ENCODE measurements at places on chromosomes 7 and 10.

DNA sequence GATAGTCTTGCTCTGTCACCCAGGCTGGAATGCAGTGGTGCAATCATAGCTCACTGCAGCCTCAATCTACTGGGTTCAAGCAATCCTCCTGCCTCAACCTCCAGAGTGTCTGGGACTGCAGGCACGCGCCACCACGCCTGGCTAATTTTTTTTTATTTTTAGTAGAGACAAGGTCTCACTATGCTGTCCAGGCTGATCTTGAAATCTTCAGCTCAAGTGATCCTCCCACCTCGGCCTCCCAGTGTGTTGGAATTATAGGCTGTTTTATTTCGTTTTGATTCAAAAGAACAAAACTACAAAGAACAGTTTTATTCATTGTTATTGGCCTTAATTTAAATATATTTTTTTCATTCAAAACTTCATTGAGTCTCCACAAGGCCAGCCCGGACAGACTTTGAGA, 109.8 kb upstream of the NFE2L3 start:
- no peak for DNase-seq

GRCh38 chr7:103140685-103141084, 8.2 kb downstream of the NAPEPLD start:
- DNase-seq = no peak

DNA sequence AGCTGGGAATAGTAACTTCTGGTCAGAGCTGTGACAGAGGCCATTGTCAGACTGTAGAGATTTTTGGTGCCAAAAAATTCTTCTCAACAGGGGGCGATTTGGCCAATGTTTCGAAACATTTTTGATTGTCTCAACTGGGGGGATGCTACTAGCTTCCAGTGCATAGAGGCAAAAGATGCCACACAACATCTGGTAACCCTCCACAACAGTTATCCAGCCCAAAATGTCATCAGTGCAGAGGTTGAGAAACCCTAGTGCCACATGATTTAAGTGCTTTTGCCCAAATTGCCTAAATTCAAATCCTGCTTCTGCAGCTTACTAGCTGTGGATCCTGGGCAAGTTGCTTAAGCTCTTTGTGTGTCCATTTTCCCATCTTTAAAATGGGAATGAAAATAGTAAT, 71.9 kb downstream of the FZD1 start:
- no peak for DNase-seq

DNA sequence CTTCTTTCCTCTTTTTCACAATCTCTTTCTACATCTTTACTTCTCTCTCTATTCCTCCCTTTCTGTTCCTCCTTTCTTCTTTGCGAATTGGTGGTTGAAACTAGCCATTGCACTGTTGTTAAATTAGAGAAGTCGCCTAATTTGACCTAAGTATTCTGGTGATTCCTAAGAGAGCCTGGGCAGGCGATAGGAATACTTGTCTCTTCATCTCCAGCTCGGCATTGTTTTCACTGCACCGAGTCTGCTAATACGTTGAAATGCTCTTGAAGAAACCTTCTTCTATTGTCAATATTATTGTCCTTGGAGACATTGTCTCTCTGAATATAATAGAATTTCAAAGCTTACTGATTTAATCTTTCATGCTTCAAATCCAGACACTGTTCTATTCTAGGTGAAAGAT, 31.7 kb downstream of the KCND2 start:
- no peak for DNase-seq

DNA sequence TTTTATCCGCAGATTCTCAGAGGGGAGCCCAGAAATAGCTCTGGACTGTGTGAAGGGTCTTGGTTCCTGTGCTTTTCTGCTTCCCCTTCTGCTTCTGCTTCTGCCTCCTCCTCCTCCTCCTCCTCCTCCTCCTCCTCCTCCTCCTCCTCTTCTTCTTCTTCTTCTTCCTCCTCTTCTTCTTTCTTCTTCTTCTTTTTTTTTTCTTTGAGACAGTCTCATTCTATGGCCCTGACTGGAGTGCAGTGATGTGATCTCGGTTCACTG, 11.6 kb downstream of the PDZD7 start:
- DNase-seq = no peak

DNA sequence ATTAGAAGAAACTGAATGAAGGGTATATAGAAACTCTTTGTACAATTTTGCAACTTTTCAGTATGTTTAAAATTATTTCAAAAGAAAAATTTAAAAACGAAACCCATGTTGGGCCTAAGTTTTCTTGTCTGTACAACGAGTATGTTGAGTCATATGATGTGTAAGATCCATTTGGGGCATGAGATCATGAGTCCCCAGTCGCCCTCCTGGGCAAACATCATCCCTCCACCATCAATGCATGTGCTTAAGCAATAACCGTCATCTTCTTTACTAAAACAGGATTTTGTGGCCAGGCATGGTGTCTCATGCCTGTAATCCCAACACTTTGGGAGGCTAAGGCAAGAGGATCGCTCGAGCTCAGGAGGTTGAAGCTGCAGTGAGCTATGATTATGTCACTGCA, 54.2 kb upstream of the CDCA7L start:
- DNase-seq = no peak

- DNase-seq = no peak
Observed at GRCh38 chr7:139899328-139899955, 70.4 kb downstream of the TBXAS1 start.

DNA sequence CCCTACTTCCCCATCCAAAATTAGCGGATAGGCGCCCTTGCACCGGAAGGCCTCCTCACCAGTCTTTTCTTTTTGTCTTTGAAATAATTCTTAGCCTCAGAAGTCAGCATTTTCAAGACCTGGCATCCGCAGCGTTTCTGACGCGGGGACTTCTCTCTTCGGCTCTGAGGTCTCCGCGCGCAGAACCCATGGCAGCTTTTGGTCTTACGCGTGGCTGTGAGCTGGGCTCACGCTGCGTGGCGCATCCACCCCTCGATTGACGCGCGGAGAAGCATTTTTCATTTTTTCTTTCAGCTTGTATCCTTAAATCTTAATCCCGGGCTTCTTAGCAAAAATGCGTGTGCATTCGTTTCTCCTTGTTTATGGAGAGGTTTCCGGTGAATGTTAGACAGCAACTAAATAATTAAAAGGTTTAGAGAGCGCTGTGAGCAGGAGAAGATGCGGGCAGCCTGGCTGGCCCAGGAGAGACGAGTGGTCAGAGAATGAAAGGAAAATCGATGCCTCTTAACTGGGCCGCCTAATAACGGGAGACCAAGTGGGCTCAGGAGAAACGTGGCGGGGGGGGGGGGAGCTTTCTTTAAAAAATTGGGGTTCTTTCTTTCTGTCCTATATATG, 2.0 kb upstream of the GATA3 start:
- no peak for DNase-seq

DNA sequence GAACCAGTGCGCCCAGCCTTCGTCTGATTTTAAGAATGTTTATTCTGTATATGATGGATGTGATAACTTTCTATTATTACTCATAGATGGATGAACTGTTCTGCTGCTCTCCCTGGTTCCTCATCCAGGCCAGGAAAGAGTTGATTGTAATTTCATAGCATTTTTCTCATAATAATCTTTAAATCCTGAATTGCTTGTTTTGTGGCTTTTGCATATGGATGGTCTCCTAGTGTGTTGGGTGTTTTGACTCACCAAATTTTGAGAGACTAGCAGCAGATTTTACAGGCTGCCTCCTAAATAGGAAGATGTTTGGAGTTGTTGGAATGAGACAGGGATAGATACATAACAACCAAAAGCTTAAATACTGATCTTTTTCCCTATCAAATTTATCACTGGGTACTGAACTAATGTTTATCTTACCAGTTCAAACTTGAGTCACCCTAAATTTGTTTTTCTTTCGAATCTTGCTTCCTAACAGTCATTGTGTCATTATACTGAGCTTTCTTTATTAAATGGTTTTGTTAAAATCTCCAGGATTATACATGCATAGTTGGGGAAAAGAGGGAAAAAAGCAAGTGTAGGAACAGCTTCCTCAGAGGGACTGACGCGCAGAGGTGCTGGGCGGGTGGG, 106.0 kb upstream of the GATA3 start:
- DNase-seq = no peak

GRCh38 chr7:130207033-130207432, 627 bp upstream of the SSMEM1 start:
- DNase-seq = no peak

- no peak for DNase-seq
Observed at GRCh38 chr10:119658274-119658673, 7.1 kb downstream of the BAG3 start.

GRCh38 chr7:64313740-64314491, at the start of gene ZNF736:
Gene ZNF736, plus strand, starts transcription at chr7:64313961. Its CDS starts 190 bp downstream, at chr7:64314151.
- DNase-seq = peak; percentile 89

GRCh38 chr10:89346405-89347254, 18.8 kb downstream of the IFIT3 start:
- no peak for DNase-seq

- DNase-seq = no peak
Observed at GRCh38 chr7:111975346-111975745, 230.9 kb downstream of the DOCK4 start.

DNA sequence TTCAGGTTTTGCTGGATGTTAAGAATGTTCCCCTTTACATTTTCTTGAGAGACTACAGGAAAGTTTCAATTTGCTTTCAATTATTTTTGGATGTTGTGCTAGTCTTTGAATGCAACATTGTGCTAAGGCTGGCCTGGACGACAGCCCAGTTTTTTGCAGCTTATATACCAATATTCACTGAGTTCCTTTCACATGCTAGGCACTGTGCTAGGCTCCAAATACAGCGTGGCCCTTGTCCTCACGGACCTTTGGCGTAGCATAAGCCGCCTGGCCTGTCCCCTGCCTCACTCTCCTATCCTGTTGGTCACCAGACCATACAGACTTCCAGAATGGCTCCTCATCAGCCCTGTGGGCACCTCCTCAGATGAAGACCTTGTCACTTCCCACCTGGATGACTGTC, 19.5 kb upstream of the HSPA12A start:
- no peak for DNase-seq

DNA sequence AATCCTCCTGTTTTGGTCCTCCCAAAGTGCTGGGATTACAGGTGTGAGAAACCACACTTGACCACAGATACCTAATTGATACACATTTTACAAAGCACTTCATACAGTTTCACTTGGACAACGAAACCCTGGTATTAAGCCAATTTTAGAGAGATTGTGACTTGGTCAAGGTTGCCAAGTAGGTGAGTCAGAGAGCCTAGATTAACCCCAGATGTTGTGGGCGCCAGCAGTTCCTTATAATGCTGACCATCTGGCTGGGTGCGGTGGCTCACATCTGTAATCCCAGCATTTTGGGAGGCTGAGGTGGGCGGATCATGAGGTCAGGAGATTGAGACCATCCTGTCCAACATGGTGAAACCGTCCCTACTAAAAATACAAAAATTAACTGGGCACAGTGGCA, 4.9 kb upstream of the PHKG1 start:
- DNase-seq = peak; percentile 30

- peak; percentile 79 for DNase-seq
Observed at GRCh38 chr7:1961701-1962276, 271.0 kb downstream of the MAD1L1 start.

DNA sequence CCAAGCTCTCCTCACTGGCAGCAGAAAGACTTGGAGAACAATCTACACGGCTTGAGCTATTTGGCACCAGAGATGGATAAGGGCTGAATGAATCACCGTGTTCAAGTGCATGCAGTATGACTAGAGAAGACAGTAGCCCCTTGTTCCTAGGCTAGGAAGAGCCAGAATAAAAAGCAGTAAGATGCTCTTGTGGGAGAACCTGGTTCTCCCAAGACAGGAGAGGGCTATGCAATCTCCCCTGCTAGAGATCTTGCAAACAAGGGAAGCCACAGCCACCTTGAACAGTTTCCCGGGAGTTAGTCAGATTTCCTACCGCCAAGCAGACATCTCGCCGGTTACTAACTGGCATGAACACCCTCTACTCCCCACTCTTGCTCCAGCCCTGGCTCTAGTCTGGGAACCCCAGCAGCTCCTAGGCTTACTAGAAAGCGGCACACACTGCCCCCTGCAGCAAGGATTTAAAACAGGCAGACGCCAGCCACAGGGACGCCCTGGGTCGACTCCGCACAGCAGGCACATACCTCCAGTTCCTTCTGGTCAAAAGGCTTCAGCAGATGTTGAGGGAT, 107.3 kb downstream of the SMURF1 start:
- DNase-seq = no peak

DNA sequence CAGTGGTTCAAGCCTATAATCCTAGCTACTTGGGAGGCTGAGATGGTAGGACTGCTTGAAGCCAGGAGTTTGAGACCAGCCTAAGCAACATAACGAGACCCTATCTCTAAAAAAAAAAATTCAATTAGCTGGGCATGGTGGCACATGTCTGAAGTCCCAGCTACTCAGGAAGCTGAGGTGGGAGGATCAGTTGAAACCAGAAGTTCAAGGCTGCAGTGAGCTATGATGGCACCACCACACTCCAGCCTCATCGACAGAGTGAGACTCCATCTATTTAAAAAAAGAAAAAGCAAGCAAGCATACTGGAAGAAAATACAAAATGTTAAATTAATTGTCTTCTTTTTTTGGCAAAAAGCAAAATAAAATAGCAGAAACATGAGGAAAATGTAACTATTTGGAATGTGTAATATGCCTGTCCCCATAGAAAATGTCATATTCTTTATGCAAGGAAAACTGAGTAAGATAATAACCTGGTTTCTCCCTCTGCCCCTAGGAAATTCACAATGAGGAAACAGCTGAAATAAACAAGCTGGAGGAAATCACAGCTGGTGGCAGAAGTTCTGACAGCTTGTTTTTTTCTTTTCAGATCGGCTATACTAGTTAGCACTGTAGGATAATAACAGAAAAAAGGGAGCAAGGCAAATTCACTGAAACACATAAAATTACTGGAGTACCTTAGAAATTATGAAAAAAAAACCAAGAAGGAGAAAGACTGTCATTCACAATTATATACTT, 48.5 kb downstream of the HERPUD2 start:
- peak; percentile 20 for DNase-seq

GRCh38 chr7:55052081-55052480, 33.3 kb downstream of the EGFR start:
- no peak for DNase-seq

DNA sequence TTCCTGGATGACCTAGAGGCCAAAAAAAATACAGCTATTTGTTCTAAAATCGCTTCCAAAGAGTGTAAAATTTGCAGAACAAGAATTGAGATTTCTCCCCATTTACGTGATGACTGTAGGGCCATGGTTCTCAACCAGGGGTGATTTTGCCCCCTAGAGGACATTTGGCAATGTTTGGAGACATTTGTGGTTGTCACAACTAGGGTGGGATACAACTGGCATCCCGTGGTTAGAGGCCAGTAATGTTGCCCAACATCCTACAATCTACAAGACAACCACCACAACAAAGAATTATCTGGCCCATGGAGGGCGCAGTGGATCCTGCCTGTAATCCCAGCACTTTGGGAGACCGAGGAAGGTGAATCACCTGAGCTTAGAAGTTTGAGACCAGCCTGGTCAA, 22.8 kb upstream of the MALSU1 start:
- peak; percentile 39 for DNase-seq

- DNase-seq = no peak
Observed at GRCh38 chr10:52129410-52130178, 184.5 kb upstream of the DKK1 start.

DNA sequence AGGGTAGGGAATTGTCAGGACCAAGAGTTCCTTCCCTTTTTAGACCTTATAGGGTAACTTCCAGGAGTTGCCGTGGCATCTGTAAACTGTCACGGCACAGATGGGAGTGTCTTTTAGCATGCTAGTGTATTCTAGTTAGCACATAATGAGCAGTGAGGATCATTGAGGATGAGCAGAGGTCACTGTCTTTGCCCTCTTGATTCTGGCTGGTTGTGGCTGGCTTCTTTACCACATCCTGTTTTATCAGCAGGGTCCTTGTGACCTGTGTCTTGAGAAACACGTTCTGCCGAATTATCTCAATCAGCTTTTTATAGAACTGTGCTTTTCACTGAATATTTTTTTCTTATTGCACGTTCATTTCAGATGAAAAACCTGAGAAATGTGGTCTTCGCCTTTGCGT, 41.5 kb downstream of the MINPP1 start:
- peak; percentile 8 for DNase-seq

- DNase-seq = no peak
Observed at GRCh38 chr7:70498232-70498992, 633.5 kb upstream of the GALNT17 start.

All from GM12865 (cell line).